NCI-H1105 (cell line): ENCODE measurements at places on chromosomes 3 and 15.

- no peak for DNase-seq
Measured at GRCh38 chr3:76131396-76132153, 346.2 kb upstream of the ZNF717 start.

DNA sequence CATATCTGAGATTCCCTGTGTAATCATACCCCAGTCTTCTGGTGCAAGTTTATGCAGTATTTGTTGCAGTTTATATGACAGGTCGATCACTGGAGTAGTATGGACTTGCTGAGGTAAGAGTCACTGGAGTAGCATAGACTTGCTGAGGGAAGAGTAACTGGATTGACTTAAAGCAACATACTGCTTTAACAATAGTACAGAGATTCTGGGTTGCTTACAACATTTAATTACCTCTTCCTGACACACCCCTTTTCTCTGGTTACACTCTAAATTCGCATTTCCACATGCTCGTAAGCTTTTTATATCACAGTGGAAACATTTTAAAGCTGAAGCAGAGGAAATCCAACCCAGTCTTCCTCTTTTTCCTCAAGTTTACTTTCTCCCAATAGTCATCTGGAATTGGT lies 11.8 kb downstream of the AAGAB start:
- DNase-seq: no peak

GRCh38 chr15:58777107-58777506 lies 6.0 kb downstream of the MINDY2 start:
- DNase-seq: no peak

DNA sequence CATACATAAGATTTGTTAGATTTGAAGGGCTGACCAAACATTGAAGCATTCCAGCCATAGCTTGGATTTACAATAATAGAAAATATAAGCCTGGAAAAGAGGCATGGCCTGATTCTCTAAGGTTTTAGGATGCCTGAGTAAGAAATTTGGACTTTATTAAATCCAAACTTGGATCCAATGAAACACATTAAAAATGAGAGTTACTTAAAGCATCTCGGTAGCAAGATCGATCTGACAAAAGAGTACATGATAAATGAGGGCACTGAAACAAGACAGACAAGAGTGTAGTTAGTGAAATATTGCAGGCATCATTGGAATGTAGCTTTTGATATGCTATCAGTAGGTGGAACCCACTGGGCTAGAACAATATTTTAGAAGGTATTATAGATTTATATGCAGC lies 855.7 kb upstream of the DPPA4 start:
- DNase-seq: no peak

DNA sequence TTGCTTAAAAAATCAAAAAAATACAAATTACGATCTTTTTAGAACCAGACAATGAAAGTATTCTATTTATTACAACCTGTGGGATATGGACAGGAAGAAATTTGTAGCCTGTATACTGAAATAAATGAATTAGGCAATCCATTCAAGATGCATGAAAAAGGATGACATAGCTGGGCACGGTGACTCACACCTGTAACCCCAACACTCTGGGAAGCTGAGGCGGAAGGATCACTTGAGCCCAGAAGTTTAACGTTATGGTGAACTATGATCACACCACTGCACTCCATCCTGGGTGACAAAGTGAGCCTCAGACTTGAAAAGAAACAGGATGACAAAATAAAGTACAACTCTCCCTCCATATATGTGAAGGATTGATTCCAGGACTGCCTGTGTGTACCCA lies 74.1 kb downstream of the MSL2 start:
- DNase-seq: no peak

- DNase-seq: no peak
Measured at GRCh38 chr3:182722907-182723306, 70.4 kb upstream of the ATP11B start.

DNA sequence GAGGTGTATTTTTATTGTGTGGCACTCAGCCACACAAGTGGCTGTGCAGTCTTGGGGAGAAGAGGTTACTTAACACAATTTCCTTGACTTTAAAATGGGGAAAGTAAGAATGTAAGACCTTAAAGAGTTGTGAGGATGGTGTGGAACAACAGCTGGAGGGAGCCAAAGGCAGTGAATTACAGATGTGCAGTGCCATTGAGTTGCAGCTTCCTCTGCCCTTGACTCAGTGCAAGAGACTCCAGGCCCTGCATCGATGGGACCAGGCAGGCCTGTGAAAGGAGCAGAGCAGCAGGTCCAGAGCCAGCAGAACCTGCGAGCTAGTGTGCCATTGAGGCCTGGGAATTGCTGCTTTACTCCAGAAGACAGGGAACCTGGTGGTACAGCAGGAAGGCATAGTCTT lies 27.2 kb downstream of the EEFSEC start:
- DNase-seq: no peak

DNA sequence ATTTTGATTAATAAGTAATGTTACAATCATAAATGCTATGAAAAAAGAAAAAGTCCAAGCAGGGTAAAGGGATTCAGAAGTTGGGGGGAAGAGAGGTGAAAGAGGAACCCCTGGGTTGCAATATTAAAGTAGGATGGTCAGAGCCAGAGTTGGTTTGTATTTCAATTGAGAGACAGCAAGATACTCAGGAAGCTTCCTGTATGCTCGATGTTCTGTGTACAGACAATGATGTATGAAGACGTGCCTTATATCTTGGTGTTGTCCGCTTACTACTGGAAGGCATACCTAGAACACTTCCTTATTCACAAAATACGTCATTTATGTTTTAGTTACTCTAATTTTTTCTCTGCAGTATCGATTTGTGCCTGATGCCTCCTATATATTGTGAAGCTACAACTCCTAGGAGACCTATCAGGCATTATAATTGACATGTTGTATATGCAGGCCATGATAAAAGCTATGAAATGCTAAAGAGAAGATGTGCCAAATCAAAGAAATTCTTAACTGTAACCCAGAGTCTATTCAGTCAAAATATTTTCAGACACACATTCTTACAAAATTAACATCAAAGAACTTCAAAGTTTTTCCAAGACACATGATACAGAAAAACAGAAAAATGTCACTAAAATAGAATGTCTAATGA lies 87.5 kb downstream of the TBL1XR1 start:
- DNase-seq: no peak

- DNase-seq: no peak
Measured at GRCh38 chr3:134377896-134378295, 3.6 kb upstream of the AMOTL2 start.

DNA sequence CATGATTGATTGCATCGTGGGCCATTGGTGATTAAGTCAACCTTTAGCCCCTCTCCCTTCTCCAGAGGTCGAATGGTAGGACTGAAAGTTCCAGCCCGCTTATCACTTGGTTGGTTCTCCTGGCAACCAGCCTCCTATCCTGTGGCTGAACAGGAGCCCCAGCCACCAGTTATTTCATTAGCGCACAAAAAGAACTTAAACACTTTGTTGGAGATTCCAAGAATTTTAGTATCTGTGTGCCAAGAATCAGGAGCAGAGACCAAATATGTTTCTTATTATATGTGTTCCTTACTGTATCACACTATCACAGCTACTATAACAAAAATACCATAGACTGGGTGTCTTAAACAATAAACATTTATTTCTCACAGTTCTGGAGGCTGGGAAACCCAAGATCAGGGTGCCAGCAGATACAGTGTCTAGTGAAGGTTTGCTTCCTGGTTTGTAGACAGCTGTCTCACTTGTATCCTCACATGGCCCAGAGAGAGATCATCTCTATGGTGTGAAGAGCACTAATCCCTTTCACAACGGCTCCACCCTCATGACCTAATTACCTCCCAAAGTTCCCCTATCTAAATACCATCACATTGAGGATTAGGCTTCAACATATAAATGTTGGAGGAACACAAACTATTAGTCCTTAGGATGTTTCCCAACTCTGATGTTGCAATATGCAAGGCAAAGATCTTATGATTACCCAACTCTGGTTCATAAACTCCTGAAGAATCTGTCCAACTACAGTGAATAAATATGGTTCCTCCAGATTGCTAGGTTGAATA lies 30.5 kb upstream of the APH1B start:
- DNase-seq: no peak
